ELF-1 (cell line): ENCODE measurements at places on chromosomes 5 and 9.
A peak's percentile ranks its signal among the peaks of the same experiment; 100 is the strongest.

- no peak for DNase-seq
Measured at GRCh38 chr9:5587024-5587423, 41.9 kb upstream of the RIC1 start.

DNA sequence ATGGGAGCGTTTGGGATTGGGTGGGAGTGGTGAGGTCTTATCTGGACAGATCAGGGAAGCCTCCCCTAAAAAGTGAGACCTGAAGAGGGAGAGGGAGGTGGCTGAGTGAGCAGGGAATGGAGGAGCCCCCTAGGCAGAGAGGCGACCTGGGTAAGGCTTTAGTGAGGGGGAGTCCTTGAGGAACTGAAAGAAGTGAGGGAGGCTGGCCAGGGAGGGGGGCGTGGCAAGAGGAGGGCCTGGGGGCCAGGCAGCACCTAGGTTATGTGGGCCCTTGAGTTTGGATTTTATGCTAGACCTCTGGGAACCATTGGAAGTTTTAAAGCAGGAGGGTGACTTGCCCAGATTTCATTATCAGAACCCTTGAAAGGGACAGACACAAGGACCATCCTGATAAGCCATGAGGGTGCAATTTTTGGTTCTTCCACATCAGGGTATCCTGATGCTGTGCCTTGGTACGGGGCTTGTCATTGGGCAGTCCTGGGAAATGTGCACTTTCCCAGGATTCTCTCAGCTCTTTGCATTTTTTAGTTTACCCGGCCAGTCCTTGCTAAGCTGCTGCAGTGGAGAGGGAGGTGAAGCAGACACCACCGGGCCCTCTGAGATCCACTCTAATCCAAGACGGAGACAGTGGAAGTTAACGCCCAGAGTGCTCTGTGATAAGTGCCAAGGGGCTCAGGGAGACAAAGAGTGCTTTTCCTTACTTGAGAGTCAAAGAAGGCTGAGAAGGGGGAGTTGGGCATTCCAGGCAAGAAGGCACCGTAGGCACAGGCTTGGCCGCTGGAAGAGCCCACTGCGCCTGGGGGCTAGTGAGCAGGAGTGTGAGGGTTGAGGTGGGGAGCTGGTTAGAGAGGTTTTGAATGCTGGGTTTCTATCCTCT lies 16.1 kb downstream of the GSN start:
- DNase-seq: peak; percentile 63

GRCh38 chr5:135047347-135047695 lies 13.3 kb upstream of the PITX1 start:
- peak; percentile 78 for DNase-seq

- DNase-seq: no peak
Measured at GRCh38 chr9:87671478-87671877, 54.4 kb upstream of the CTSL start.

DNA sequence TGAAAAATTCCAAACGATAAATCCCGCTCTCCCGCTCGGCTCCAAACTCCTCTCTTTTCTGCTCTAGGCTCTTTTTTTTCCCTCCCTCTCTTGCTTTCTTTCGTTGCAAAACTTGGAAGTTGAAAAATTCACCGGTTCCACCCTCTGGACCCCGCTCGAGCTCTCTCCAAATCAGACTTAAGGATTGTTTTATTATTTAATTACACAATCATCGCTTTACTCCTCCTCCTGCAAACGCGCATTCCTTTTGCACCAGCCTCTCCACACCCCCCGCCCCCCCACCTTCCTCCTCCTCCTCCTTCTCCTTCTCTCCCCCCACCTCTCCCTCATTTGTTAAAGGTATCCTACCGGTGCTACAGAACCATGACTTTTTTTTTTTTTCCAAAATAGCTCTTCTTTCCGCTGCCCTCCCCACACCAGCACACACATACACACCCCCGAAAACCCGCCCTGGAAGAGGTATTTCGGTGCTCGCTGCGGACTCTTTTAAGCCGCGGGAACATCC lies 535 bp upstream of the NFIB start:
- DNase-seq: peak; percentile 56

DNA sequence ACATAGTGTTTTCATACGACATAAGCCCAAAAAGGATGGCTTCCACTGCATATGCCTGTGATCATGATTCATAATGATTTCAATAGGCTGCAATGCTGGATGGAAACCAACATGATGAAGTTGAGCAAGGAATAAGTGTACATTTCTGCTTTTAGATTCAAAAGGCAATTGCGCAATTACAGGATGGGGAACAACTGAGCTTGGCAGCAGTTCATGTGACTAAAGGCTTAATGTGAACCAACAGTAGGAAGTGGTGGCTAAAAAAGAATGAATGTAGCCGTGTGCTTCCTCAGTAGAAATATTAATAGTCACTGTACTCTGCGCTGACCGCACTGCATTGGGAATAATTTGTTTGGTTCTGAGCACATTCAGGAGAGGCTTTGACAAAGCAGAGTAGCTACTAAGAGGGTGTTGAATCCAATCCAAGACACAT lies 51.2 kb downstream of the SLC1A3 start:
- no peak for DNase-seq

- peak; percentile 61 for DNase-seq
Measured at GRCh38 chr5:1399737-1400136, 45.5 kb downstream of the SLC6A3 start.

GRCh38 chr9:131731644-131732043 lies 8.2 kb downstream of the RAPGEF1 start:
- no peak for DNase-seq

- no peak for DNase-seq
Measured at GRCh38 chr5:159786201-159786600, 130.1 kb upstream of the ADRA1B start.

DNA sequence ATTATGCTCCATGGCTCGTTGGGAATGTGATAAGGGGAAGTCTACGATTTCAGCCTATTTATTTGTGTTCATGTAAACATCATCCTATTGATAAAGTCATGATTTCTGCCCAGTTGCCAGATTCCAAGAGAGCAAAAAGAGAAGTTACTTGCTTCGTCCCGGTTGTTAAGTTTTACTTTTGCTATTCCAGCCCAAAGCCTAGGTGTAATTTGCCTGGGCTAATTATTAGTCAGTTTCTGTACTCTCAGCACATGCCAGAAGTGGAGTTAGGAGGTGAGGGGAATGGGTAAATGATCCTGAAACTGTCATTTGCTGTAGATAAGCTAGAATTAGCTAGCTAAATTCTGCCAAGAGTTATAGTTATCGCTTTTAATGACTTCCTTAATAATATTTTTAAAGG lies 4.5 kb upstream of the ANKH start:
- DNase-seq: no peak

- DNase-seq: no peak
Measured at GRCh38 chr5:89191374-89191773, 308.4 kb upstream of the MEF2C start.

DNA sequence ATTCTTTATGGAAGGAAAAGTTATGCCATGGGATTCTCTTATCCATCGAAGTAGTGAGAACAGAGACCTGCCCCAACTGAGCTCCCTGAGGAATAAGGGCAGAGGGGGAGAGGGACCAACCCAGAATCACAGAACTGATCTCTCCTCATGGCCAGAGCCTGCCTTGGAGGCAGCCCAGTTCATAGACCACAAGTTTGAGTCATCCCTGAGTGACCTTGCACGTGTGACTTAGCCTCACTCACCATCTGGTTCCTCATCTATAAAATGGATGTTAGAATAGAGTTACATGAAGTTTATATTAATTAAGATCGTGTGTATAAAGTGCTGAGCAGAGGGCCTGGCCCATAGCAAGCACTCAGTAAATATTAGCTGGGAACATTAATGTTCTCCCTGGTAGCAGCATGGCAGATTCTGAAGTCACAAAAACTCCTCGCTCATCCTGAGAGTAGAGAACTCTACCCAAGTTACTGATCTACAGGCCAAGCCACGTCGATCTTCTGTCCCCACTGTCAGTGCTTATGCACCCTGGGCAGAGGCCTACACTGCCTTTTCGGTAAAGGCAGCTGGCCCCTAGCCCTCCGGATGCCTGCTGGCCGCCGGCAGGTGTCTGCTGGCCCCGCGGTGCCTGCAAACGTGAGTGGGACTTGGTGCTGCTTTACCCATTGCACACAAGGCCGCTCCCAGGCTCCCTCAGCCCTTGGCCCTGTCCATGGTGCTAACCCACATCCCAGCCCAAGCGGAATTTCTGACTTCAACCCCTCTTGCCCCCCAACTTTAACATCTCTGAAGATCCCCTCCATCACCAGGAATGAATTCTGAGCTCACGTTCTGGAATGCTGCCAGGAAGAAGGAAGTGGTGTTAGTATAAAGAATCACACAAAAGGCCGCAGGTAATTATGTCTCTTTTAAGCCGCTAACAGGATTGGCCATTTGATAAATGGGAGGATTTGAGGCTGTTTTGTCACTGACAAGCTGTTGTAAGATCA lies 61.1 kb upstream of the ARAP3 start:
- DNase-seq: peak; percentile 77

GRCh38 chr5:83900306-83900705 lies 179.7 kb upstream of the HAPLN1 start:
- DNase-seq: no peak

DNA sequence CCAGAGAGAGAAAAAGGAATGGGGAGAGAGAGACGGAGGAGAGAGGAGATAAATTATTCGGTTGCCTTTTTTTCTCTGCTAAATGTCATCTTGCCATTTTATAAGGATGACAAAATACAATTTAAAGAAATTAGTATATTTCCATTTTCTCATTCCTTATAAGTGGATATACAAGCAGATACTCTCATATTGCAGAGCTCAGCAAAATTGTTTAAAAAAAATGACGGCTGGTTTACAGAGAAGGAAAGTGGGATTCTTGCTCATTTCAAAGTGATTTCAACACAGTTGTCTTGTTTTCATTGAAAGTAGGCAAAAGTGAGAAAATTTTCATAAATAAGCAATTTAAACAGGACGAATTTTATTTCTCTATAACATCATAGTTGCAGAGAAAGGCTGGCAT lies 641.9 kb upstream of the CDH6 start:
- DNase-seq: no peak

GRCh38 chr5:74272024-74272775 lies 368.3 kb downstream of the ENC1 start:
- DNase-seq: peak; percentile 86

DNA sequence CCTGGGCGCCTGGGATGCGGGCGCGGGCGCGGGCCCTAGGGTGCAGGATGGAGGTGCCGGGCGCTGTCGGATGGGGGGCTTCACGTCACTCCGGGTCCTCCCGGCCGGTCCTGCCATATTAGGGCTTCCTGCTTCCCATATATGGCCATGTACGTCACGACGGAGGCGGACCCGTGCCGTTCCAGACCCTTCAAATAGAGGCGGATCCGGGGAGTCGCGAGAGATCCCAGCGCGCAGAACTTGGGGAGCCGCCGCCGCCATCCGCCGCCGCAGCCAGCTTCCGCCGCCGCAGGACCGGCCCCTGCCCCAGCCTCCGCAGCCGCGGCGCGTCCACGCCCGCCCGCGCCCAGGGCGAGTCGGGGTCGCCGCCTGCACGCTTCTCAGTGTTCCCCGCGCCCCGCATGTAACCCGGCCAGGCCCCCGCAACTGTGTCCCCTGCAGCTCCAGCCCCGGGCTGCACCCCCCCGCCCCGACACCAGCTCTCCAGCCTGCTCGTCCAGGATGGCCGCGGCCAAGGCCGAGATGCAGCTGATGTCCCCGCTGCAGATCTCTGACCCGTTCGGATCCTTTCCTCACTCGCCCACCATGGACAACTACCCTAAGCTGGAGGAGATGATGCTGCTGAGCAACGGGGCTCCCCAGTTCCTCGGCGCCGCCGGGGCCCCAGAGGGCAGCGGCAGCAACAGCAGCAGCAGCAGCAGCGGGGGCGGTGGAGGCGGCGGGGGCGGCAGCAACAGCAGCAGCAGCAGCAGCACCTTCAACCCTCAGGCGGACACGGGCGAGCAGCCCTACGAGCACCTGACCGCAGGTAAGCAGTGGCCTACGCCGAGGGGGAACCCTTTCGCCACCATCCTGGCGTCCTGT lies at the start of gene EGR1:
Gene EGR1 (plus strand): TSS at position 219 of the 864 bp plus-strand sequence. CDS start 283 bp downstream, at position 502.
- peak; percentile 97 for DNase-seq

- DNase-seq: no peak
Measured at GRCh38 chr5:19531374-19531952, 456.5 kb downstream of the CDH18 start.

DNA sequence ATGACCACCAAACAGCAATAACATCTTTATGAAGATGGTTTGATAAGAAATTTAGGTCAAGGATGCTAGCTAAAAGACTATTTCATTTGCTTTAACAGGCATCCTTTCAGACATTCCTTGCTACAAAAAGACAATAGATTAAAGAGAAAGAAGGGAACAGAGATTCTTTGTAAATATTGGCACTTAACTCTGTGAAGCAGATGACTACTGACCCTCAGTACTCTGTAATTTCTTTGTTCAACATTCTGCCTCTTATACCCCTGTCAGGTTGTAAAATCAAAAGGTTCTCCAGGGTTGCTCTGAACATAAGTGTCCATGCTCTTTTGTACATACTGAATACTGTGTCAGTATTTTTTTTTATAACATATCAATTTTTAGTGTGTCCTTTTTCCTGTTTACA lies 610.6 kb upstream of the GRAMD2B start:
- no peak for DNase-seq

- no peak for DNase-seq
Measured at GRCh38 chr5:138159666-138160065, 18.8 kb downstream of the BRD8 start.

DNA sequence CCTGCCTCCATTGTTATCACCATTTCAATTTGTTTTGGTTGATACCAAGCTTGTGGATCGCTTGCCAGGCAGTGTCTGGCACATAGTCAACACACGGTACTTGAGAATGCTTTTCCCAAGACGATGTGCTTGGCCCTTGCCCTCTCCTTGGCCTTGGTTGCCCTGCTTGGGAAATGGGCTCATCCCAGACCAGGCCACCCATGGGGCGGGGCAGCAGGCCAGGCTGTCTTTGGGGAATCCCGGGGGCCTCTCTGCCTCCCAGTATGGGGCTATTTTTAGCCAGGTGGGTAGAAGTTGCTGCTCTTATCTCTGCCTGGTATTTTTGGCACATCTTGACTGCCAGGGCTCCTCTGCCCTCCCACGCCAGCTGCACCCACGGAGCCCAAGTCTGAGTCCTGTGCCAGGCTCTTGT lies 49.9 kb downstream of the LMX1B start:
- no peak for DNase-seq

GRCh38 chr9:108142504-108143201 lies 653.1 kb upstream of the KLF4 start:
- DNase-seq: peak; percentile 67

GRCh38 chr5:139131465-139131864 lies 66.7 kb downstream of the SIL1 start:
- peak; percentile 40 for DNase-seq

DNA sequence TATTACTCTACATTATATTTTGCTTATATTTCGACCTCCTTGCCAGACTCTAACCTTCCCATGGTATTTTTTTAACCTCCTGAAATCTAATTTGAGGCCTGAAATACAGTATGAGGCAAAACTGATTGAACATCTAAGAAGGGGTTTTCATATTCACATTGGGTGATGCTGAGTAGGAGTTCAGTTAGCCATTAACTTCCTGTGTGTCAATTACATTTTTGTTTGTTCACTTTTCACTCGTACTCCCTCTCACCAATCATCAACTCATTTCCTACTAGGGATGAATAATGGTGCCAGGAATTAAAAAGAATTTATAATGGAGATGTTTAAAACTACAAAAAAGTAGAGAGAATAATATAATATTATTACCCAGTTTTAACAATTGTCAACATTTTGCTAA lies 27.6 kb upstream of the GLRA1 start:
- no peak for DNase-seq

GRCh38 chr5:99010294-99010693 lies 81.5 kb upstream of the CHD1 start:
- peak; percentile 82 for DNase-seq
